ENCODE measurements at places on chromosomes 2 and 18.

- DNase-seq: no peak
These were observed 63.6 kb downstream of the ZBTB7C start for GRCh38 chr18:48345596-48345995.

DNA sequence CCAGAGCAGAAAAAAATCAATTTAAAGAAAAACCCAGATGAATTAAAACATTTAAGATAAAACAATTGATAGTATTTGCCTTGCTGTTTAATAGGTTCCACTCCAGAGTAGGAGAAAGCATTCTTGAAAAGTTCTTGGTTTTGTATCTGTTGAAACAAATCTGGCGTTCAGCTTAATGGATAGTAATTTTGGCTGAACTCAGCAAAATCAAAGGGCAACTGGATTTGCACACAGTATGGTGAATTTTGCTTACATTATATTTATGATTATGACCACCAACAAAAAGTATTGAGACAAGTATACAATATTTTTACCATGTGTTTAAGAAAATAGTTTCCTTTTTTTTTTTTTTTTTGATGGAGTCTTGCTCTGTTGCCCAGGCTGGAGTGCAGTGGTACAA is 34.0 kb downstream of the SLC4A10 start:
- DNase-seq: no peak

DNA sequence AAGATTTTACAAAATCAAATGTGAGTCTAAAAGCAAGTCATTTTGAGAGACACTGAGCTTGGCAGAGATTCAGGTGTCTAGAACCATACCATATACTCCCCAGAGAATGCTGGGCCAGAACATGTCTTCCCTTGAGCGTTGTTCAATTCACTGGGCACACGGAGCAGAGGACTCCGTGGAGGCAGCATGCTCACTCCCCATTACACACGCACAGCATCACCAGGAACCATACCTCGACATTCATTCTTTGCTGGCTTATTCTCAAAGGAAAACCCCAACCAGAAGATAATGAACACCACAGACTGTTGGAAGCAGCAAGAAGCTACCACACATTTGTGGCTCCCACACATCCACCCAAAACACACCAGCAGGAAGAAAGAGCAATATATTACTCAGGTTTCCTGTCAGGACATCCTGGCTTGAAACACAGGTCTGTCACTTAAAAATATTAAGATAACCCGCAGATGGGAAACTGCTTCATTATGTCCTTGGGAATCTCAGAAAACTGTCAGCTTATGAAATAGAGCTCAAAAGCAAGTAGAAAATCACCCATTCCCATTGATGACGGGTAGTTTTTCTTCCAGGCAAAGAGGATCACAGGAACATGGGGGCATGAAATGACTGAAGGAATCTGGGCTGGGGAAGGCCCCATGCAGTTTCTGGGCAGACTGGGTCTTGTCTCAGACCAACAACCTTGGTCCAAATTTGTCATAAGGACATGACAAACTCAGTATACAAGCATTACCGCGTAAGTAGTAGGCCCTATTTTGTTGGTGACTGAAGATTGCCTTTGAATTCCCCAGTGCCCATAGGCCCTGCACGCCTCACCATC is 46.4 kb downstream of the PCBP1 start:
- DNase-seq: peak; percentile 85

- peak; percentile 84 for DNase-seq
These were observed at the start of gene ADCY3 for GRCh38 chr2:24920098-24920808. Gene ADCY3, minus strand, starts transcription at chr2:24920237. Its CDS starts 1,250 bp downstream, at chr2:24918987.

GRCh38 chr2:218397820-218398436 is 1.7 kb upstream of the CTDSP1 start:
- peak; percentile 91 for DNase-seq

GRCh38 chr18:35167857-35168256 is 73.0 kb upstream of the ZNF397 start:
- DNase-seq: no peak

DNA sequence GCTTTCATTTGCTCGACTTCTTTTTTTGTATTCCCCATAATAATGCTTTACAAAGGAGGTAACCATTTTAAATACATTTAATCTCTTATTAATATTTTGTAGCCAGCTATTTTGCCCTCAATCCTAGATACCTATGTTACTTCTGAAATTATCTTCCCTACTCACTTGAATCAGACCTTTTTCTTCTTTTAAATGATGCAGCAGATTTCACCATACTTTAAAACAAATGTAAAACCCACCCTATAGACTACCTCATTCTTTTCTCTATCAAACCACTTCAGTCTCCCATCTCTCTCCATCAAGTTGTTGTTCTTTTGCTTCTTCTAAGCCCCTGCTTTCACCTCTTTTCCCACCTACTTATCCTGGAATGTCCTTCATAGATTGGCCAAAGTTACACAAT is 151.5 kb upstream of the DNMT3A start:
- no peak for DNase-seq

- no peak for DNase-seq
These were observed 46.4 kb downstream of the BMP10 start for GRCh38 chr2:68824831-68825230.

- DNase-seq: peak; percentile 46
These were observed 8.8 kb upstream of the PRLH start for GRCh38 chr2:237557633-237558015.

DNA sequence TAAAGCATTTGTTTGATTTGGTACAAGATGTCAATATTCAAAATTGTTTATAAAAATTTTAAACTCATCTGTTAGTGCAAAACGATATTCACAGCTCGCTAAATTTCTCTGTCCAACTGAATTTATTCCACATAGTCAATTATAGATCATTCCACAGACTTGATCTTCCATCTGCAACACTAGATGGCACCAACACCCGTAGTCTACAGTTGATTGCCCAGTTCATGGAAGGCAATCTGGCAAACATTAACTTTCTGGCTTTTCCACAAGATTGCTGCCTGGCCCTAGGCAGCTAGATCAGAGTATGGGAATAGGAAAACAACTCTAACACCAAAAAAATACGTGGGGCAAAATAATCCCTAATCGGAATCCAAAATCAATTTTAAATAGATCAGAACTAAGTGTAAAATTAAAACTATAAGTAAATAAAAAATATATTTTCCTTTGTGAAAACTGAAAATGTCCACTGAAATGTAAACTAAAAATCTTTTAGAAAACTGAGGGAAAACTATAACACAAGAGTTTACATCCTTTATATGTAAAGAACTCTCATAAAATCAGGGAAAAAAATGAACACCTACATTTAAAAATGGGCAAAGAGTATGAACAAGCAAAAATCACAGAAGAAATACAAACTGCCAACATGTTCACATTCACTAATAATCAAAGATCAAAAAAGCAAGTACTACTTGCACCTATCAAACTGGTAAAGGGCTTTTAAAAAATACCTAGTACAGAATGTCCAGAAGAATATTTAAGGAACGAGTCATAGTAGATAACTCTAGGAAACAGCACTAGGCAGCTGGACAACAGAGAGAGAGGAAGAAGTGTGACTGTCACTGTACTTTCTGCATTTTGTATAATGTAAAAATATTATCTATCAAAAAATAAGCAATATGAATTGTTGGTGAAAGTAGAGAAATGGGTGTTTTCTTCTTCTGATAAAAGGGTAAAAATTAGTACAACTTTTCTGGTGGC is 35.0 kb downstream of the RTN4 start:
- peak; percentile 65 for DNase-seq

All from GM12865 (cell line).